ENCODE measurements at places on chromosomes 4 and X.

GRCh38 chr4:700587-701264 is 4.9 kb upstream of the PCGF3 start:
- DNase-seq, result no peak

- no peak for DNase-seq
Observed at GRCh38 chrX:74579597-74580198, 34.7 kb downstream of the RLIM start.

DNA sequence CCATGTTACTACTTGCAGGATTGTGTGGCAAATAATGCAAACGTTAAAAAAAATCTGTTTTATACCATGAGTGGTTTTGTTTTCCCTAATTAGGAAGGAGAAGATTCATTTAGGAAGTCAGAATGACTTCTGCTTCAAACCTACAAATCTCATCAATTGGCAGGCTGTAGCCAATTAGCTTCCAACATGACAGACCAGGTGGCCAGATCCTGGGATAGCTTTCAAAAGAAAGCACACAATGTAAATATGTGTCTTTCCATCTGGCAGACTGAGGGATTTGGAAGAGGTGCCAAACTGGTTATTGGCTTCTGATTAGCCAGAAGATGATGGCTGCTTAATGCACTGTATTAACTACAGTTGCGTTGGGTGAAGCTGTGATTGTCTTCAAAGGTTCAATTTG is 432.8 kb downstream of the ANKRD50 start:
- DNase-seq, result no peak

- peak; percentile 52 for DNase-seq
Observed at GRCh38 chrX:43750248-43750676, 94.2 kb downstream of the MAOA start.

GRCh38 chr4:158796370-158797140 is 27.7 kb downstream of the FNIP2 start:
- DNase-seq, result no peak

- no peak for DNase-seq
Observed at GRCh38 chr4:142158980-142159379, 522.6 kb downstream of the IL15 start.

DNA sequence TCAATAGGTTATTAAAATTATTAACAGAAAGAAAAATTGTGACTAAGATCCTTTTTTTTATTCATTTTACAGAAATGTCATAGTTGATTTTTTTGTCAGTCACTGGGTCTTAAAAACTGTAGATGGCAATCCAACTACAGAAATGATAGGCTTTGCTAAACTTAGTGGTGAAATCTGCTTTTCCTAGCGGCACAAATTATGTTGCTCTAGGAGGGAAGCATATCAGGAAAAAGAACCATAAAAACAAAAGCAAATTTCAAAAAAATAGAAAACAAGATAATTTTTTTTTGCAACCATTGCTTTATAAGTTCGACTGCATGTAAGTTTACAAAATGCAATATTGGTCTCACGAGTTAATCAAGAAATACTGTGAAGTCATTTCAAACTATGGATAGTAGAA is 443.5 kb upstream of the IGFBP7 start:
- no peak for DNase-seq

DNA sequence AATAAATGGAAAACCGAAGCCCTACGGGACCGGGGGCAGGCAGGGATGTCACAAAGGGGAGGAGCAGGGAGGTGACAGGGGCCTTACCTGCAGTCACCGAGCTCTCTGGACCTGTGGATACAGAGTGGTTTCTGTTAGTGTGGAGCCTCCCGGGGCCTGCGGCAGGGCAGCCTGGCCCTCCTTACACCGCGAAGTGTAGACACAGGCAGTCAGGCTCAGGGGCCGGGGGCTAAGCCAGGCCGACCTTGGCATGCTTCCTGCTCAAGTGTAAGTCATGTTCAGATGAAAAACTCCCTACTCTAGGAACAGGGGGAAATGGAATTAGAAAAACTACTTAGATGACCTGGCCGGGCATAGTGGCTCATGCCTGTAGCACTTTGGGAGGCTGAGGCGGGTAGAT is 4.3 kb downstream of the FAM3A start:
- DNase-seq, result no peak

DNA sequence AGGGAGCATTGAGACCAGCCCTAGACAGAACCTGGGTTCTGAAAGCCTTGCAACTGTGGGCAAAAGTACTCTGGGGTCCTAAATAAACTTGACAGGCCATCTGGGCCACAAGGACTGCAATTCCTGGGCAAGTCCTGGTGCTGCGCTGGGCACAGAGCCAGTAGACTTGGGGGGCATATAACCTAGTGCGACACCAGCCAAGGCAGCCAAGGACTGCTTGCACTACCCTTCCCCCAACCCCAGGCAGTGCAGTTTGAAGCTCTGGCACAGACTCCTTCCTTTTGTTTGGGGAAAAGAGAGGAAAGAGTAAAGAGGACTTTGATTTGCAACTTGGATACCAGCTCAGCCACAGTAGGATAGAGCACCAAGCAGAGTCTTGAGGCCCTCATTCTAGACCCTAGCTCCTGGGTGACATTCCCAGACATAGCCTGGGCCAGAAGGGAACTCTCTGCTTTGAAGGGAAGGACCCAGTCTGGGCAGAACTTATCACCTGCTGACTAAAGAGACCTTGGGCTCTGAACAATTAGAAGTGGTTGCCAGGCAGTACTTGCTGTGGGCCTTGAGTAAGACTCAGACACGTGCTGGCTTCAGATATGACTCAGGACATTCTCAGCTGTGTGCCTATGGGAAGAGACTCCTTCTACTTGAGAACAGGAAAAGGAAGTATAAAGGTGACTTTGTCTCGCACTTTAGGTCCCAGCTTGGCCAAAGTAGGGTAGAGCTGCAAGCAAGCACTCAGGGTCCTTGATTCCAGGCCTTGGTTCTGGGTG is 522.8 kb downstream of the GLUD2 start:
- no peak for DNase-seq

GRCh38 chr4:81135501-81135900 is 79.5 kb downstream of the PRKG2 start:
- DNase-seq, result no peak

- no peak for DNase-seq
Observed at GRCh38 chr4:118721752-118722151, 36.6 kb downstream of the METTL14 start.

- no peak for DNase-seq
Observed at GRCh38 chr4:141077611-141078225, 55.6 kb downstream of the RNF150 start.

DNA sequence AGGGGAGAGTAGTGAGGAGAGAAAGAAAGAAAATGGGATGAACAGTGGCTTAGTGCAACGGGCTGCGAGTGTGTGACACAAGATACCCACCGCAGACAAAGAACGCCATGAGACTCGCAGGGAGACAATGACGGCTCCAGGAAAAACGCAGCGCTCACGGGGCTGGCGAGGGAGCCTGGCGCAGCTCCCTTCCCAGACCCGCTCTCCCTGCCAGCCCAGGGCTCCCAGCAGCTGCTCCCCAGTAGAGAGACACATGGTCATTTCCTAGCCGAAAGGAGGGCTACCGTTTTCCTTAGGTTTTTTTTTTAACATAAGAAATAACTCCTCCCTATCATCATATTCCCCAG is 149.5 kb downstream of the MAML3 start:
- DNase-seq, result no peak

DNA sequence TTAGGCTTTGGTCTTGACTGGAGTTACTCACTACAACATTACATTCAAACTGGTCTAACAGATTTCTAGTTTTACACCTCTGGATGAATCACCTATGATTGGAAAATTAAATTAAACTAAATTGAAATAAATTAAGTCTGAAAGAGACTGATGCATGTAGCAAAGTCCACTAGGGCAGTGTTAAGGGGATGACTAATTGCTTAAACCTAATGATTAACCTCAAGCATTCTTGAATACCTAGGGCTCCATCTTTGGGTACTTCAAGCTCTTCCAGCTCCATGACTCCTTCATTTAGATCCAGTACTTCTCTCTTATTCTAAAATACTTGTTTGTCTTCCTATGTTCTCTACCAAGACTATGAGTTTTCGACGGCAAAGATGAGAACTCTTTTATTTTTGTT is 86.8 kb downstream of the SH2D1A start:
- DNase-seq, result no peak

GRCh38 chrX:56813318-56813837 is 84.3 kb downstream of the NBDY start:
- DNase-seq, result peak; percentile 48

DNA sequence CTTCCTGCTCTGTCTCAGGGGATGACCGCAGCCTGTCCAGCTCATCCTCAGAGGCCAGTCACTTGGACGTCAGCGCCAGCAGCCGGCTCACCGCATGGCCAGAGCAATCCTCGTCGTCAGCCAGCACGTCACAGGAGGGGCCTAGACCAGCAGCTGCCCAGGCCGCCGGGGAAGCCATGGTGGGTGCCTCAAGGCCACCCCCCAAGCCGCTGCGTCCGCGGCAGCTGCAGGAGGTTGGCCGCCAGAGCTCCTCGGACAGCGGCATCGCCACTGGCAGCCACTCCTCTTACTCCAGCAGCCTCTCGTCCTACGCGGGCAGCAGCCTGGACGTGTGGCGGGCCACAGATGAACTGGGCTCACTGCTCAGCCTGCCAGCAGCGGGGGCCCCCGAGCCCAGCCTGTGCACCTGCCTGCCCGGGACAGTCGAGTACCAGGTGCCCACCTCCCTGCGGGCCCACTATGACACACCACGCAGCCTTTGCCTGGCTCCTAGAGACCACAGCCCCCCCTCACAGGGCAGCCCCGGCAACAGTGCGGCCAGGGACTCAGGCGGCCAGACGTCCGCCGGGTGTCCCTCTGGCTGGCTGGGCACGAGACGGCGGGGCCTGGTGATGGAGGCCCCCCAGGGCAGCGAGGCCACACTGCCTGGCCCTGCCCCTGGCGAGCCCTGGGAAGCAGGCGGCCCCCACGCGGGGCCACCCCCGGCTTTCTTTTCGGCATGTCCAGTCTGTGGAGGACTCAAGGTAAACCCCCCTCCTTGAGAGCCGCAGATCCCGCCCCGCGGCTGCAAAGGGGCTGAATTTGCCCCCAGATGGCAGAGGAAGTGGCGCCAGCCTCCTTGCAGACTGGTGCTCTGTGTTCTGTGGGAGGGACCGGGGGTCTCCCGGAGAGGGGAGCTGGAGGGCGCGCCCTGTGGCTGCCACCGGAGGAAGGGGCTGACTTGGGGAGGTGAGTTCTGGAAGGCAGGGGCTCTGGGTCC is 29.9 kb downstream of the DOK7 start:
- DNase-seq, result no peak

- no peak for DNase-seq
Observed at GRCh38 chr4:73836373-73837279, at the start of gene CXCL6. Gene CXCL6 (plus strand): TSS chr4:73836678. CDS start chr4:73836751, 73 bp downstream.

All from CD4-positive, alpha-beta T cell treated with Interleukin-17A for 4 hours (primary cell).